ENCODE measurements at places on chromosomes 7 and 10.

GRCh38 chr7:12518920-12519681 lies 51.4 kb upstream of the SCIN start:
- DNase-seq, result no peak

DNA sequence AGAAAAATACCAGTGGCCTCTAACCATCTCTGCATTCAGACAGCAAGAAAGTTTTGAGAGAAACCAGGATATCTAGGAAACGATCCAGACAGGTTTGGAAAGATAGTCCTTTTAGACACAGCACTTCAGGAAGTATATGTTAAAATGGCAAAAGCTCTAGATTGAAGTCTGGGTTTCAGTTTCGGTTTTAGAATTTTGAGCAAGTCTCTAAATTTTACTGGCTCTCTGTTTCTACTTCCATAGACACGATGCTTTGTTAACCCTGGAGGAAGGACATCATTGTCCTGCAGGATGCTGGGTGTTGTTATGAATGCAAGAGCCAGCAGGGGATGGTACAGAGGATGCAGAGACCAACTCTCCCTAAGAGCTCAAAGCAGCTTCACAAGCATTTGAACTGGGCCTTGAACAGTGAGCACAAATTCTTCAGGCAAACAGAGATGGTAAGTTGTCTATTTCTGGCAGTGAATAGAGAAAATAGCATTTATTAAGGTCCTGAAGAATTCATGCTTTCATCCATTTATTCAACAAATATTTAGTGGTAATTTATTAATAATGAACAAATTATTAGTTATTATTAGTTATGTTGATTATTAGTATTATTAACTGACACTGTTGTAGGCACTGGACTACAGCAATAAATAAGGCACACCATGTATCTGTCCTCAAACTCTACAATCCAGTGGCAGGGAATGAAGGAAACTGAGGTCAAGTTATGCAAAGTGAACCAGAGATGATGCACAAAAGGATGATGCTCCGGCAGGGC lies 152.7 kb upstream of the NRP1 start:
- DNase-seq, result no peak

GRCh38 chr10:6624392-6624791 lies 44.3 kb upstream of the PRKCQ start:
- no peak for DNase-seq

GRCh38 chr10:67549390-67549789 lies 146.6 kb downstream of the CTNNA3 start:
- DNase-seq, result no peak

GRCh38 chr7:33452805-33453502 lies 323.6 kb downstream of the BBS9 start:
- no peak for DNase-seq

GRCh38 chr10:5844345-5845055 lies 31.3 kb upstream of the GDI2 start:
- DNase-seq, result no peak

DNA sequence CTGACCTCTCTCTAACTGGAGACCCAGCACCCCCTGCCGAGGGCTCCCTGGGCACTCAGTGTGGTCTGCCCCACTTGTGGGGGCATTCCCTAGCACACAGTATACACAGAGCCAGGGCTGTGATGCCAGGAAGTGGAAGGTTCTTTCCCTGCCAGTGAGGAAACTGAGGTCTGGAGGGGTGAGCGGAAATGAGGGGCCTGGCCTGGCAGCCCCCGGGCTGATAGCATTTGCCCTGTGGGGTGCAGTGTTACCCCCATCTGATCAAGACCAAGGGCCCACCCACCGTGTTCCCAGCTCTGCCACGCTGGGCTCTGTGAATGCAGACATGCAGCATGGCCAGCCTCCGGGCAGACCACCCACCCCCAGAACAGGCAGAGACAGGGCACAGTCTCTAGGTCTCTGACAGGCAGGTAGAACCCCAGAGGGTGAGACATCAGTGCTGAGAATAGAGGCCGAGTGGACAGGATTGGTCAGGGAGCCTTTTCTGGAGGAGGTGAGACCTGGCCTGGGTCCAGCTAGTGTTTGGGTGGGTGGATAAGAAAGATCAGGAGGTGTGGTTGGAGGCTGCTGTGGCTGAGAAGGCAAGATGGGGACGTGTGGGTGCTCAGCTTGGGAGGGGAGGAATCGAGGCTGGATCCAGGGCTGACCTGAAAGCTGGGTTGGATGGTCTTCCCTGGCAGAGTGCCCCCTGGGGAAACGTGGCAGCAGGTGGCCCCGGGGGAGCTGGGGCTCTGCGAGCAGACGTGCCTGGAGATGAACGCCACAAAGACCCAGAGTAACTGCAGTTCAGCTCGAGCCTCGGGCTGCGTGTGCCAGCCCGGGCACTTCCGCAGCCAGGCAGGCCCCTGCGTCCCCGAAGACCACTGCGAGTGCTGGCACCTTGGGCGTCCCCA lies 10.8 kb upstream of the ZNF862 start:
- DNase-seq, result no peak

DNA sequence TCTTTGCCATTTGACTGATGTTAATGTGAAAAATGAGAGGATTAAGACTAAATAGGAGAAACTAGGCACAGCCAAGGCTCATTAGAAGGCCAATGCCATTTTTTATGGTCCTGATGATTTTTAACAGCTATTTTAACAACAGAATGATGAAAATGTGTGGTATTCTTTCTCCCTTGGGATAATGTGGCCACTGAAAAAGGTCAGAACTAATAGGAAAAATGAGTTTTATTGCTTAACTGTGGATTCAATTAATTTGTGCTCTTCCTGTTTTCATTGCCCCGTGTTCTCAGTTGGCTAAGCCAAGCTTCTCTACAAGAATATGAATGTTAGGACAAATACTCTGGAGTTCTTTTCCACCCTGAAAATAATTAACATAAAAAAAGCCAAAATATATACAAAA lies 56.6 kb downstream of the BMPER start:
- DNase-seq, result no peak

DNA sequence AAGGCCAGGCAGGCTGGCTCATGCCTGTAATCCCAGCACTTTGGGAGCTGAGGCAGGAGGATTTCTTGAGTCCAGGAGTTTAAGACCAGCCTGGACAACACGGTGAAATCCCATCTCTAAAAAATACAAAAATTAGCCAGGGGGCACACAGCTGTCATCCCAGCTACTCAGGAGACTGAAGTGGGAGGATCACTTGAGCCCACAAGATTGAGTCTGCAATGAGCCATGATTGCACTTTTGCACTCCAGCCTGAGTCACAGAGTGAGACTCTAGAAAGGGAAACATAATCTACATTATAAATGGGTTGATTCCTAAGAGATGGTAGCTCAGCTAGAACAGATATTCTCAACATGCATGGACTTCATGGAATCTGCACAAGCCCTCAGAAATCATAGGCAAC lies 6.3 kb upstream of the LIPF start:
- DNase-seq, result no peak

GRCh38 chr7:83677180-83677866 lies 28.4 kb upstream of the SEMA3E start:
- DNase-seq, result no peak

DNA sequence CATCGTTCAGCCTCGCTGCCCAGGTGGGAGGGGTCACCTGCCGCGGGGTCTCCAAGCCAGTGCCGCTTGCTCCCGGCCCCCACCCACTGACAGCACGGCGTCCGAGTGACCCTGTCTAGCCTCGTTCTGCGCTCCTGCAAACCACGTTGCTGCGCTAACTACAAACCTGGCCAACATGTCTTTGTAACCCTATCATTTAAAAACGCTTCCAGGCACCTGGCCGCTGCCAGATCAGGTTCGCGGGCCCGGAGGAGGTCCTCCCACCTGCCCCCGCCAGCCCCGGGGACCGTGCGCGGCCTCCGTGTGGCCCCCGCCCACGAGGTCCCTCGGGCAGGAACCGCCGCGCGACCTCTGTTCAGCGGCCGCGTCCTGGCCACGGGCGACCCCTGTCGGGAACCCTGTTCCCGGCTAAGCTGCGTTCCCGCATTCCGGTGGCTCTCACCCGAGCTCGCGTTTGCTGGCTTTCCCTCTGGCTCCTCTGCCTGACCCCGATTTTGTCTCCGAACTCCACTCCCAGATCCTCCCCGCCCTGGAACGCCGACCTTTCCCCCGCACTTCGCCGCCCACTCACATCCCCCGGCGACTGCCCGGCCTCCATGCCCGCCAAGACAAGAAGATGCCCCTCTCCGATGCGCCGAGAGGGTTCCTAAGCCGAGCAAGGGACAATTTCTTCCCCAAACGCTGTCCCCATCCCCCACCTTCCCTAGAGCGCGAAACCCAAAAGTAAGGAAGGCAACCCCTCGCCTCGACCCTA lies 2.4 kb downstream of the SFMBT2 start:
- DNase-seq, result no peak

GRCh38 chr10:93600446-93601145 lies 439 bp downstream of the RBP4 start:
- no peak for DNase-seq

- DNase-seq, result no peak
Measured at GRCh38 chr7:81707196-81707595, 62.7 kb downstream of the HGF start.

DNA sequence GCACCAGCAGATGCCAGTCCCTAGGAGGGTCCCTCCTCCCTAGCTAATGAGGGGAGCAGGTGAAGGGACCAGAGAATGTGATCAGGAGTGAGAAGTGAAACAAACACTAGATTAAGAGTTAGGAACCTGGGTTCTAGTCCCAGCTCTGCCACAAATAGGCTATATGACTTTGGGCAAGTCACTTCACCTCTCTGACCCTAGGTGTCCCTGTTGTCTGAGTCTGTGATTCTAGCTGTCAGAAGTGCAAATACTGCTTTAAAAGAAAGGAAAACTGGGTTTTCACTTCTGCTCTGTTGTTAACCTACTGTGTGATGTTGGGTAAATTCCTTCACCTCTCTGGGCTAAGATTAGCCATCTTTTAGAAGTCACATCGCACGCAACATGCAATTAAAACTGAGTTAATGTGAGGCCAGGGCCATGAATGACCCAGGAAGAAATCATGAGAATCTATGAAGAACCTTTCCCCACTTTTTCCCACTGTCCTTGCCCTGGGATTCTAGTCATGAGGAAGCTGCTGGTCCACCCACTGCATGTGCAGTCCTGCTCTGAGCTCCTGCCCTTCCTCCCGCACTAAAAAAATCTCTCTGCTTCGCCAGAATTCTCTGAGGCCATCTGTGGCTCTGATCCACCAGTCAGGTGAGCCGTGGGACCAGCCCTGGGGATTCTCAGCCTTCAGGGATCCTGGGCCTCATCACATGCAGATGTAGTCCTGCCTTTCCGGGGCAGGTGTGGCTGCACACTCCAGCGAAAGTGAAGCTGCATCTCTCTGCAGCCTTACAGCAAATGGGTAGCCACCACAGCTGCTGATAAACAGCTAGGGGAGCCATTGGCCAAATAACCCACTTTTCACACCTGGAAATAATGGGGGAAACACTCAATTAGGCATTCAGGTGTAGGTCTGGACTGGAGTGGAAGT lies 181.7 kb downstream of the PLXNA4 start:
- no peak for DNase-seq

GRCh38 chr7:152035817-152036216 lies 10.3 kb downstream of the GALNT11 start:
- DNase-seq, result no peak

DNA sequence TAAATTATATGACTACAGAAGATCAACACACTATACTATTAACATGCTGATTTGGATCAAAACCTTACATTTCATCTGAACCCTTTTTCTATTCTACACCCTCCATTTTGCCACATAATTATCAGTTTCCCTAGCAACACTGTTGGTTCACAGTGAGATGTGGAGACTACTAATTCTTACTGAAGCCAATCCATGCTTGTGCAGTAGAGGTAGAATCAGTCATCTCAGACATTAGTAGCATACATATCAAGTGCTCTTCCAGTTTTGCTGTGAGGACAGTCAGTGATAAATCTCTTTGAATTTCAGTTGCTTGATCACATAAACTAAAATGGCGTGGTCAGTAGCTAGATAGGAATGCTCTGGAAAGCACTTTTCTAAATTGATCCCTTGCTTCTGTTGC lies 70.3 kb downstream of the PON1 start:
- DNase-seq, result no peak

DNA sequence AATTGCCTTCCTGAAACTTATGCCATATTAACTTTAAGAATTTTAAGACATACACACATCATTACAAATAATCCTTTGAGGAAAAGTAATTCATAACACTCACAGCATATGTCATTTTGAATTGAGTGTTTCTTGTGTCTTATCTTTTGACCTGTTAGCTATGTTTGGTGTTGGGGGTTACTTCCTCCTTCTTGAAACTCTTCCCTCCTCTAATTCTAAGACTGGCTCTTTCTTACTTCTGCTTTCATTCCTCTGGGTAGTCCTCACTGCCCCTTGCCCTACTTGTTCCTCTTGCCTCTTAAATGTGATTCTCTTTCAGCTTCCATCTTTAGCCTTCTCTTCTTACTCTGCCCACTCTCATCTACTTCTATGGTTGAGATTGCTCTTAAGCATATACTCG lies 28.3 kb upstream of the PIP4K2A start:
- no peak for DNase-seq

DNA sequence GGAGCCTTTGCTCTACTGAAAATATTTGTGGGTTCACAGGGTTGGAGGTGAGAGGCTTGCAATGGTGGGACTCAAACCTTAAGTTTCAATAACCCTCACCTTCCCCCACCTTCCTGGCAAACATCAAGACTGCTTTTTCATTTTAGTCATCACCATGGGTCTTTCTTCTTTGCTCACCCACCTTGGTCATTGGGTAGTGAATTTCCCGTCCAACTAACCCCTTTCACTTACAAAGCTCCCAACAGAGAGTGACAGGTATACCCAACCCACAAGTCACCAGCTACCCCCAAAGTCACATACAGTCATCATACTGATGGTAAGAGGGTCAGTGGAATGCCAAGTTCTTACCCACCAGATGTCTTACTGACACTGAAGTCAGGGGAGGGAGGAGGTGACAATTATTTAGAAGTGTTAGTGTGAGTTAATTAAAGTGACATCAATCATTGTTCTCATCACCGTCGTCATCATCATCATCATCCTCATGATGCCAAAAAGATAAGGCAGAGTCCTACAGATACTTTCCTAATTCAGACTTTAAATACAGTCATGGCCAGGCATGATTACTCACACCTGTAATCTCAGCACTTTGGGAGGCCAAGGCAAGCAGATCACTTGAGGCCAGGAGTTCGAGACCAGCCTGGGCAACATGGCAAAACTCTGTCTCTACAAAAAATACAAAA lies 49.0 kb downstream of the PIK3AP1 start:
- no peak for DNase-seq
